Stimulated activated CD4-positive, alpha-beta T cell treated with anti-CD3 and anti-CD28 coated beads, Interleukin-1b, Interleukin-23, amount 100 ng/mL, for 24 hours (primary cell): ENCODE measurements at places on chromosomes 12 and 14.

GRCh38 chr14:72685456-72685855 is 208.4 kb downstream of the DPF3 start:
- no peak for DNase-seq

GRCh38 chr12:54740882-54741281 is 92.7 kb upstream of the DCD start:
- DNase-seq = no peak

DNA sequence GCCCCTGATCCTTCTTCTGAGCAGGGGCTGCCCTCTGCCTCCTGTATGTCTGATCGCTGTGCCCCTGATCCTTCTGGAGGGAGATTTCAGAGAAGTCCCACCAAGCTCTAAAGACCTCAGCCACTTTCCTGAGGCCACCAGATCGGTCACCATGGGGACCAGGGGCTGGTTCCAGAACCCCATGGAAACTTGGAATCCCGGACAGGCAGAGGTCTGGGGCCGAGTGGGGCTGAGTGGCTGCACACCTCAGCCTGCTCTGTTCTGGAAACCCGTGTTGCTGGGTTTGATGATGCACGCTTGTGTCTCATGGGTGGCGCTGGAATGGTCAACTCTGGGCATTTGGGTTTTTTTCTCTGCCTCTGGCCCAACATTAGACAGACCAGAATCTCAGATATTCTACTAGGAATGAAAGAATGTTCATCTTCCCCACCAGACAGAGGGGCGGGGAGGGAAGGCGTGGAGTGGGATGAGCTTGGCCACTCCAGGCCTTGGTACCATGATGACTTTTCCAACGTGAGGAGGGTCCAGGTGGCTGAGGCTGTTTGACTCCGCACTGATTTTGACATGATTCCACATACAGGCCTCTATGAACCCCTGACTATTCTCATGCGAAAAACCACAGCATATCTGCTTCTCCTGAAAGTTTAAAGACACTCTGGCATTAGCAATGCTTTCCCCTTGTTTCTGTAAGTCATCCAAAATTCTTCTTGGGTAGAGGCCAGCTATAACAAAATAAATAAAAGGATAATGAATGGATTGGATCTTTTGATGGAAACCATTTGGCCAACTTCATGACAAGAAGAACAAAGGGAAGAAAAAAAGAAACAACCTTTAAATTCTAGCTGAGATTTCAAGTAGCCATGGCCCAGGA is 114.5 kb downstream of the ADGRD1 start:
- DNase-seq = no peak

- no peak for DNase-seq
Observed at GRCh38 chr12:22712083-22712482, 87.1 kb downstream of the ETNK1 start.

DNA sequence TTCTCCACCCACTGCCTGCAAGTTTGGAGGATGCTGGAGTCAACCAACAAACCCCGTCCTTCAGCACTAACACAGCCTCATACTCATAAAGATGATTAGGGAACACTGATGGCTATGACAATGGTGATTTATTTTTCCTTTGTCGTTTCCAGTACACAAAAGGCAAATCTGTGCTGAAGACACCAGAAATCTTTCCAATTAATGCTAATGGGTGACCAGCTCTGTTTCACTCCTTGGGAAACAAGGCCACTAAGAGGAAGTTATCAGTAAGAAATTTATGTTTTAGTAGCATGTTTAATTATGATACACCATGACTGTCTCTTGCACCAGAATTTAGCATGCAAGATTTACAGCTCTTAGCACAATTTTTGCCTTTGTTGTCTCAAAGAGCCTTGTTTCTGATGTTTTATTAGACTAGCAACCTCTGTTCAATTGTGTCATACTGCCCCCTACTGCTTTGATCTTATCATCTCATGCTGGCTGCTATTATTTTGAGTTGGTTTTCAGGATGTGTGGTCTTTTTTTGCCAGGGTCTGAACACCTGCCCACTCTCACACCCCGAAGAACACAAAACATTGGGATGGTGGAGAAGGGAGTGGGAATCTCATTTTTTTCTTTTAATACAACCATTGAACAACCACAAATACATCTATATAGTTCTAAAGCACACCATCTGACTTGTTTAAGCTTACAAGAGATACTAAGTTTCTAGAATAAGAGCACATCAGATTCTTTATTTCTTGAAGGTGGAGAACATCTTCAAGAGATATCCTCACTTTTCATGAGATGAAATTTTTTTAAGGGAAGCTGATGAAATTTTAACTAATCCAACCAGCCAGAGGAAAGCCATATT is 160.9 kb downstream of the SPTSSA start:
- no peak for DNase-seq

DNA sequence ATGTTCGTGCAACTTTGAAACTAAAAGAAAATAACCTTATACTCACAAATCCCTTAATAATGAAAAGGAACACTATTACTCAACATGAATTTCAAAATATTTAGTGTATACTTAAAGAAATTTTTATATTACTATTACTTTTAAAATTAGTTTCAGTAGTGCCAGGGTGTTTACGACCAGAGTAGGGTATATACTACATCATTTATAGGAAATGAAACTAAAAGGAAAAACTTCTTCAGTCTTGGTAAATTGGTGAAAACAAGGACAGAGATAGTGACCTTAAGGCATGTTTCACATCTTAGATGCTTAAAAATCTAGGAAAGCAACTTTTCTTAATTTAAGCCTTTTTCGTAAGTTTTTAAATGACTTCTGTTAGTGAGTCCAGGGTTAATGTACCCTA is 4.5 kb downstream of the USP15 start:
- DNase-seq = no peak

DNA sequence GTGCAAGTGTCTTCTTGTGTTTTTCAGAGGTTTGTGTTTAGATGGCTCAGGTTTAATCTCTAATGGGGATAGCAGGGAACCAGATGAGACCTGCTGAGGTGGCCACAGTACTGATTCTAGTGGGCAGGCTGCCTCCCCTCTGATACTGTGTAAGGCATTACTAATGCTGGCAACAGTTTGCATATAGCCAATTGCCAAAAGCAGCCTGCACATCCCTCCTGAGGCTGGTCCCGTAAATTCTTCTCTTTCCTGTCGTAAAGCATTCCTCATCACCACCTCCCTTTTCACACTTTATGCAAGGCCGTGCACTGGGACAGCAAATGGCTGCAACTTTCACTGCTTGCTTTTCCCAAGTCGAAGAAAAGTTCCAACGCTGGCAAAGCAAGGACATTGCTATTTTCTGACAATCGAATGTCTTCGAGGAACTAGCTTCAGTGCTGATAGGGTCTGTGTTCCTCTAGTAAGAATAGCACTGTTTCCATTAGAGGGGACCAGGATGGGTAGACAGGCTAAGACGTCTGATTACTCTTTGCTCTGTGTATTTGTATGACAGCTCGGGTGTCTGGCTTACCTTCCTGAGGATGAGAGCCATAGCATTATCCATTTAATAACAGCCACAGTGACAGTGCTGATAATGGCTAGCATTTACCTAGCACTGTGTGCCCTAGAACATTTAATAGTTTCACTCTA is 178.2 kb upstream of the HIF1A start:
- no peak for DNase-seq

DNA sequence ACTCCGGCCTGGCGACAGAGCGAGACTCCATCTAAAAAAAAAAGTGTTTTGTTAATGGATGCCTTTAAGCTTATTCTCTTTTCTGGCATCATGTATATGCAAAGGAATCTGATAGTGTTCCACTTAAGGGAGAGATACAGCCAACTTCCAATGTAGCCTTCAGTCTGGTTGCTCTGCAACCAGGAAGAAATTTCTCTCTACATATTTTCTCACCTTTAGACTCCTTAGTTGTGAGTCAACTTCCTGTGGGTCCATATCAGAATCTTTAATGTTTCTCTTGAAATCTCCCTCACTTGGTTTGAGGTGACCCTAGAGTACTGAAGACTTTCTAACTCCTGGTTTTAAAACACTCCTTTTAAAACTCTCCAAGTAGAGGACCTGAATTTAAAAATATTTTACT is 340.4 kb downstream of the SLC6A15 start:
- DNase-seq = no peak

- DNase-seq = no peak
Observed at GRCh38 chr14:91872517-91873470, 5.5 kb upstream of the TC2N start.

DNA sequence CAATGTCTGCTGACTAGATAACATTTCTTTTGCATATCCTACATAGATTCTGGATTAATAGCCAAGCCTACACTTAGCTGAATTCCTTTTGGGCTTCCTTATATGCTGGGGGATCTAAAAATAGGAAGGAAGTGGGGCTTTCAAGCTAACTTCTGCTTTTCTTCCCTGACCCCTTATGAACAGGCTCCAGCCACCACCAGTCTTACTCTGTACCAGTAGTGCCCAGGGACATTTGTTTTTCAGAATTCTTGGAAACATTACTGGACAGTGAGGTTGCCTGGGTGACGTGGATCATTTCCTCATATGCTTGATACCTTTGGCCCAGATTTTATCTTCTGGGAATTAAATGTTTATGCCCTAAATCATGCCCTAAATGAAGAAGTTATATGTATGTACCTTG is 55.9 kb upstream of the SRRM4 start:
- DNase-seq = no peak

DNA sequence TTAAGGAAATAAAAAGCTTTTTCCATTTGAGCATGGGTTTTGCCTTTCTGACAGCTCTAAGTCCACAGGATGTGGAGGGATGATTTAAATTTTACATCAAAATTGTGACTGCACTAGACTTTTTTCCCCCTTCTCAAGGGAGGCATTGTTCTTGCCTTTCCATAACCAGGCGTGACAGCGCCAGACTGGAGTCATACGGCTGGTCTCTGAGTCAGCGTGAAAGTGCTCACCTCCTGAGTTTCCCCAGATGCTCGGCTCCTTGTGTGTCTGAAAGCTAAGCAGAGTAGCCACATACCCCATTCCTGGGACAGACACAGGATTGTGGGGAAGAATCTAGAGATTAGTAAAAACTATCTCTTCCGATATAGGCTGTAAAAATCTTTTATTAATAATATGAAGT is 43.1 kb downstream of the SOX5 start:
- DNase-seq = no peak

- no peak for DNase-seq
Observed at GRCh38 chr12:6327229-6328041, 14.4 kb downstream of the TNFRSF1A start.

GRCh38 chr12:124159655-124160054 is 135.2 kb upstream of the RFLNA start:
- no peak for DNase-seq

GRCh38 chr12:46298261-46298660 is 29.4 kb upstream of the SLC38A1 start:
- DNase-seq = no peak

- peak; percentile 38 for DNase-seq
Observed at GRCh38 chr14:74922752-74923401, at the start of gene RPS6KL1. Gene RPS6KL1 (minus strand): TSS chr14:74923260. CDS start chr14:74921541, 1,719 bp downstream.

GRCh38 chr12:5022465-5023061 is 21.1 kb upstream of the KCNA5 start:
- DNase-seq = no peak

- DNase-seq = no peak
Observed at GRCh38 chr12:116380108-116380507, 102.6 kb upstream of the MED13L start.

- no peak for DNase-seq
Observed at GRCh38 chr12:20527417-20528163, 159.3 kb downstream of the PDE3A start.

GRCh38 chr14:73027546-73027945 is 640 bp upstream of the ZFYVE1 start:
- DNase-seq = no peak

DNA sequence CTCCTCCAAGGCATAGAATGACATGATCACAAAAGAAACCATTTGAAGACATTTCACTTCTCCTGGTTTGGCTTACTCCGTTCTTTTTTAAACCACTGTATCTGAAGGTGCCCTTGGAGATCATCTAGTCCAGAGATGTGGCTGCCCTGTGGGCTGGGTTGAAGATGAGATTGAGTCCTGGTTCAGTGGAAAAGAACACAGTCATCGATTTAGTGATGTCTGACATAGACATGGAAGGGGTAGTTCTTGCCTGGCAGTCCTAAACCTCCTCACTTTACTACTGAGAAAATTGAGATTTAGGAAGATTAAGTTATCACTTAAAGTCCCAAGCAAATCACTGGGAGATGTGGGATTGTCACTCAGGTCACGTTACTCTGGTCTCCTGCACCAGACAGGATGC is 2.8 kb downstream of the VSIG10 start:
- no peak for DNase-seq

DNA sequence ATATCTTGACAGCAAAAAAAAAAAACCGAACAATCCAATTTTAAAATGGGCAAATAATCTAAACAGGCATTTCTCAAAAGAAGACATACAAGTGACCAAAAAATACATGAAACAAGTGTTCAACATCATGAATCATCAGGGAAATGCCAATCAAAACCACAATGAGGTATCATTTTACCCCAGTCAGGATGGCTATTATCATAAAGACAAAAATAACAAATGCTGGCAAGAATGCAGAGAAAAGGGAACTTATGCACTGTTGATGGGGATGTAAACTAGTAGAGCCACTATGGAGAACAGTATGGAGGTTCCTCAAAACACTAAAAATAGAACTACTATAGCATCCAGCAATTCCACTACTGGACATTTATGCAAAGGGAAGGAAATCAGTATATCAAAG is 448.2 kb downstream of the RGS6 start:
- no peak for DNase-seq

DNA sequence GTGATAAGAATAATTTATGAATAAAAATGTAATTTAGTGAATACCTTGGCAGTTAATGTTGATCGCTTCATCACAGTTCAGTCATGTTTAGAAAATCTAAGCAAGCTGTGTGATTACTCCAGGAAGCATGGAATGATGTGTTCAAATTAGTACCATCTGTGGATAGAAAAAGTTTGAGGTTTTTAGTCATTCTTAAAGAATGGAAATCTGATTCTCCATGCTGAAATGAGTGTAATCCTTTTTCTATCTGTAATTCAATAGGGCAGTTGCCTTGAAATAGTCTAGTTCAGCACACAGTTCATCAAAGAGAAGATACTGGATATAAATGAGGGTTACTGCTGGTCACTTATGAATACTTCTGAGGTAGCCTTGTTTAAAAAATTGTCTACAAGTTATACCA is 127.2 kb upstream of the MYF6 start:
- no peak for DNase-seq
